Thyroid gland (tissue), 4 donors: ENCODE measurements at places on chromosomes 5 and 9. TPM values are rescaled to one million over a fixed set of nuclear protein-coding genes. Genes with fewer than 3 reads are reported as not detected.

- DNase-seq = no peak
Measured at GRCh38 chr9:5586391-5586802, 42.5 kb upstream of the RIC1 start.

- DNase-seq = peak; percentile 66
Measured at GRCh38 chr9:35954942-35955546, 2.9 kb downstream of the OR2S2 start.

The DNAI1 gene
- total RNA-seq = 0.89 TPM

The CCDC152 gene
- total RNA-seq = 1.7 TPM

GRCh38 chr9:21583628-21584377, 101.7 kb upstream of the IFNE start:
- no peak for DNase-seq

- no peak for DNase-seq
Measured at GRCh38 chr5:3186736-3187405, 408.8 kb upstream of the IRX1 start.

DNA sequence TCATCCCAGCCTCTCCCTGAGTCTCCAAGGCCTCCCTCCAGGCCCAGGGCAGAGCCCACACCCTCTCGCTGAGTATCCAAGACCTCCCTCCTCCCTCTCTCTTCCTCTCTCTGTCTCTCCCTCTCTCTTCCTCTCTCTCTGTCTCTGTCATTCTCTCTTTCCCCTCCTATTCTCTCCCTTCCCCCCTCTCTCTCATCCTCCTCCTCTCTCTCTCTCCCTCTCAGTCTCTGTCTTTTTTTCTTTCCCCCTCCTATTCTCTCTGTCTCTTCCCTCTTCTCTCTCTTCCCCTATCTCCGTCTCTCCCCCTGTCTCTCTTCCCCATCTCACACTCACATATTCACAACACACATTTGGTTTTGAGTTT, 8.1 kb downstream of the SLC6A19 start:
- no peak for DNase-seq

- no peak for DNase-seq
Measured at GRCh38 chr9:2354856-2355696, 266.5 kb upstream of the VLDLR start.

DNA sequence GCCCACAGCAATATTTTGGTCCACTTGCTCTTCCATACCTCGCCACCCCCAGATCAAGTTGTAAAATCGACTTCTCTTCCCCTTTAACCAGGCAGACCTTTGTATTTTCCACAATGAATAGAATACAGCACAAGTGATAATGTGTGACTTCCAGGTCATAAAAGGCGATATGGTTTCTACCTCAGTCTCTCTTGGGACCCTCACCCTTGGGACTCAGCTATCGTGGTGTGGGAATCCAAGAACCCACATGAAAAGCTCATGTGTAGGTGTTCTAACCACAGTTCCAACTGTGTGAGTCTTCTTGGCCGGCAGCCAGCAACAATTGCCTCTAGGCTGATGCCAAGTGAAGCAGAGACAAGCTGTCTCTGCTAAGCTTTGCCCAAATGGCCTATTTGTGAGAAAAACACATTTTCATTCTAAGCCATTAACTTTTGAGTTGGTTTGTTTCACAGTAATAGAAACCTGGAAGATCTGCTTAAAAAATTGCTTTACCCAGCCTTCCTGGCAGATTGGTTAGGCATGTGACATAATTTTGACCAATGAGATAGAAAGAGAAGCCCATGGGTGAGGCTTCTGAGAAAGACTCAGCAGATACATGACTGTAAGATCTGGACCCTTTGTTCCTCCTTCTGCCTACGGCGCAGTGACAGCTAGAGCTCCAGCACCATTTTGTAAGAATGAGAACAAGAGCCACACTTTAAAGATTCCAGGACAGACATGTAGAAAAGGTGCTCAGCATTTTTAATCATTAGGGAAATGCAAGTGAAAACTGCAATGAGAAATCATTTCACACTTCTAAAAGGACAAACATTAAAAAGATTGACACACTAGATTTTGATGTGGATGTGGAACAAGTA, 18.3 kb upstream of the MLLT3 start:
- DNase-seq = peak; percentile 97

DNA sequence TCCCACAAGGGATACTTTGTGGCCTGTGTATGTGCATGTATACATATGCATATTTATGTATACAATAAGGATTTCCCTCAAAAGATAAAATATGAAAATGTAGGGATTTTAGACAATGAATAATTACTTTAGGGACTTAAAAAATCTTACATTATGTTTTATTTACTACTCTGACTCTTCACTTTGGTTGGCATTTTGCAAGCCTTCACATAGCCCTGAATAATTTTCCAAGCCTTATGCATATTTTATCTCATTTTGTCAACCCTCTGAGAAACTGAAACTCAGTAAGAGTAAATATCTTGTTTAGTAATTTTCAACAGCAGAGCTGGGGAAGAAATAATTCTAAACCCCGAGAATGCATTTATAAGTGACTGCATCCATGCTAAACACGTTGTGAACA, 153.0 kb upstream of the SLC24A2 start:
- DNase-seq = no peak

The MEGF10 gene
- total RNA-seq = under 0.01 TPM

The AQP3 gene
- 1.0 TPM for total RNA-seq

The MARCHF11 gene
- not detected for total RNA-seq

- DNase-seq = no peak
Measured at GRCh38 chr9:5500441-5501235, 9.7 kb upstream of the PDCD1LG2 start.

- no peak for DNase-seq
Measured at GRCh38 chr9:33404788-33405362, 2.5 kb upstream of the AQP7 start.

- DNase-seq = no peak
Measured at GRCh38 chr9:96430377-96430776, 12.2 kb upstream of the ZNF367 start.

DNA sequence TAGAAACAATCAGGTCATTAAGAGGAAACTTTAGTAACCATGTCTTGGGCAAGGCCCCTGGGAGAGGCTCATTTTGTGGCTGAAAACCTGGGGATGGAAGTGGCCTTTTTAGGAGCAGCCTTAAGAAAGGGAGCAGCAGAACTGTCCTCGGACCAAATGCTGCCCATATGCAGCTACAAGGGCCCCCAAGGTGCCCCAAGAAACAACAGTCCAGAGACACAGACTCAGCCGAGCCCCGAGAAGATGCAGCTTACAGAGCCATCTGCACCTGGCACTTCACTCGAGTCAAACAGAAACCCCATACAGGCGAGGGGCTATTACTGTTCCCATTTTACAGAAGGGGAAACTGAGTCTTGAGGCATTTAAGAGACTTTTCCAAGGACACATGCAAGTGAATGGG, 58.0 kb downstream of the COL23A1 start:
- DNase-seq = no peak

- no peak for DNase-seq
Measured at GRCh38 chr9:124889006-124889405, 27.1 kb downstream of the ARPC5L start.

GRCh38 chr9:80957801-80958200, 731.5 kb downstream of the TLE1 start:
- no peak for DNase-seq

DNA sequence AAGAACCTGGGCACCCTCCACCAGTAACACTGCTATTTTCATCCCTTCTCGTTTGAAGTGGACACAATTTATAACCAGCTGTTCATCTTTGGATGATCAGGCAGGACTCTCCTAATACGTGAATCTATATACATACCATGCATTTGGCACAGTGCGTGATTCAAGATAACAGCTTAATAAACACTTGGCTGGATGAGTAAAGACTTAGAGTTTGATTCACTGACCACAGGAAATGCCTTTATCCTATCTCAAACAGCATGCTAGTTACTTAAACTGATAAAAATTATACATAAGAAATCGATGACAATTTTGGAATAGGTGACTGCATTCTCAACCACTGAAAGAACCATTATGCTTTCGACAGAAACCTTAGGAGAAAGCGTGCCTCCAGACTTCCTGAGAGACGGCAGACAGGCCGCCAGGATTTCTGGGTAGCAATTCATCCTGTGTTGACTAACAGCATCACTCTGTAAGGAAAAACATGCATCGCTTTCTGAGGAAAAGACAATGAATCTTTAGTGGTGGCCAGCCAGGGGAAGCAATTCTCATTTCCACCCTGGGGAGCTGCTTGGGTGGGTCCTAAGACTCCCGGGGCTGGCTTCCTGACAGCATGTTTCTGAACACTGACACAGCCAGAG, 9.7 kb downstream of the MRPL36 start:
- DNase-seq = no peak

- DNase-seq = peak; percentile 45
Measured at GRCh38 chr5:154520861-154521453, 42.9 kb upstream of the HAND1 start.

- no peak for DNase-seq
Measured at GRCh38 chr5:15966066-15966640, 213.4 kb downstream of the MARCHF11 start.

DNA sequence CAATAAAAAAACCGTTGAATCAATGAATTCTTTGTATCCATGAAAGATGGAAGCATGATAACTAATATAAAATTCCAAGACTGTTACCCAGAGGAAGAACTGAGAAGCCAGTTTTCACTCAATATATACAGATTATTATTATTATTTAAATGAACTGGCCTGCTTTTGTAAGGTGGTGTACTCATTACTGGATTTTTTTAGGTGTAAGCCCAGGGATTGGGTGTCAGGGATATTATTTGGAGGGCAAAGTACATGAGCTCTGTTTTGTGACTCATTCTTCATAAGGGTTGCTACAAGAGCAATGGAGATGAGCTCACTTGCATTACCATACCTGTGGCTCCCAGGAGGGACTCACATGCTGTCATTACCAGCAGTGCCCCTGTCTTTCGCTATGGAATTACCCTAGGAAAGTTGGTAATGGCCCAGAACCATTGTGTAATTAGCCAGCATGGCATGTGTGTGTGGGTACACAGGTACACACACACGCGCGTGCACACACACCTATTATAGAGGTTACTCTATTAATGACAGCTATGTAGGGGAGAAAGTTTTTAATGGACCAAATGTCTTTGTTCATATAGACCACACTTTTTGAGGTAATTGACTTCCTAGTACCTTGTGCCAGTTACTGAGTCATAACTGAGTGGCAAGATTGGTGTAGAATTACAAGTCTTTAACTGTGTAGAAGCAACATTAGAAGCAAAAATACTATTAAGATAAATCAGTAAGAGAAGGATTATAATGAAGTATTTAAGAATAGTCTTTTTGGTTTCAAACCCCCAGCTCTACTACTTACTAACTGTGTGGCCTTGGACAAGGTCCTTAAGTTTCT, 143.4 kb downstream of the GDNF start:
- no peak for DNase-seq

The ADAMTS13 gene
- 2.3 TPM for total RNA-seq

- DNase-seq = no peak
Measured at GRCh38 chr5:16457451-16457850, 8.1 kb downstream of the ZNF622 start.

GRCh38 chr5:98916540-98916939, 12.3 kb downstream of the CHD1 start:
- no peak for DNase-seq

DNA sequence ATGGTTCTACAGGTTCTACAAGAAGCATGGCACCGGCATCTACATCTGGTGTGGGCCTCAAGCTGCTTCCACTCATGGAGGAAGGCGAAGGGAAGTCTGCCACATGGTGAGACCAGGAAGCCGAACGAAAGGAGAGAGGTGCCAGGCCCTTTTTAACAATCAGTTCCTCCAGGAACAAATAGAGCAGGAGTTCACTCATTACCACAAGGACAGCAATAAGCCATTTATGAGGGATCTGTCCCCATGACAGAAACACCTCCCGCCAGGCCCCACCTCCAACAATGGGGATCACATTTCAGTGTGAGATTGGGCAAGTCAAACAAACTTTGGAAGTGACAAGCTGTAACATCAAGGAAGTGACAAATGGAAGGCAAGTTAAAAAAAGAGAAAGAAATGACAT, 95.5 kb upstream of the PTPN3 start:
- no peak for DNase-seq

GRCh38 chr5:111254613-111255012, 30.4 kb downstream of the CAMK4 start:
- DNase-seq = no peak

The RNF20 gene
- 31.5 TPM for total RNA-seq

- DNase-seq = no peak
Measured at GRCh38 chr5:175590471-175590881, 67.4 kb upstream of the HRH2 start.

The CD72 gene
- total RNA-seq = 3.0 TPM

- no peak for DNase-seq
Measured at GRCh38 chr5:169190849-169191248, 110.1 kb downstream of the SLIT3 start.

DNA sequence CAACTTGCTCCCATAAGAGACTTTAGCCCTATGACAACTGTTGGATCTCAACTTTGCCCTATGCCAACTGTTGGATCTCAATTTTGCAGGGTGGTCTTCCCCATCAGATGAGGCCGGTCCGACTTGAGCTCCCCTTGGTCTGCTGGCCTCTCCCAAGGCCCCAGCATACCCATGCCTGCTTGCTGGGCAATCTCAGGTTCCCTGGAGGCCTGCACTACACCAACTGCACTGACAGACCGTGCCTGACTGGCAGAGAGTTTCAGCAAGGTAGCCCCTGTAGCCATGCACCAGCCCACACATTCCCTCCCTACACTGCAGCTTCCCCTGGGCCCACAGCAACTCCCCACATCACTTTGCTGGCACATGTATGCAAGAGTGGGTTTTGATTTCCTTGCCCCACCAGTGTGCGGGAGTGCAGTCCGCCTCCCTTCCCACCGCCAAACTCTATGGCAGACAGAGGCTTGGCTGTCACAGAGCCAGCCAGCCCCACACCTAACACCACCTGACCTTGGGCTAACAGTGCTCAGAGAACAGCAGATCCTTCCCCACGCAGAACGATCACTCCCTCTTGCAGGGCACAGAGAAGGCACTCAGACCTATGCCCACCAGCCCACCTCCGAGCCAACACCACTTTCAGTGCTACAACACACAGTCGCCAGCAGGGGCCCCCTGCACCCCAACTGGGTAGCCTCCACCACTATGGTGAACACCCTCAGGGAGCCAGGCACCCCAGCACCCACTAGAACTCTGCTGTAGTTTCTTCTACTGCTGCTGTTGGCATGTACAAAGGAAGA, 279.9 kb upstream of the COX7C start:
- no peak for DNase-seq

GRCh38 chr5:91499943-91500531, 116.9 kb upstream of the ARRDC3 start:
- no peak for DNase-seq

The TMEM171 gene
- 22.3 TPM for total RNA-seq

The PSMB7 gene
- 84.3 TPM for total RNA-seq

DNA sequence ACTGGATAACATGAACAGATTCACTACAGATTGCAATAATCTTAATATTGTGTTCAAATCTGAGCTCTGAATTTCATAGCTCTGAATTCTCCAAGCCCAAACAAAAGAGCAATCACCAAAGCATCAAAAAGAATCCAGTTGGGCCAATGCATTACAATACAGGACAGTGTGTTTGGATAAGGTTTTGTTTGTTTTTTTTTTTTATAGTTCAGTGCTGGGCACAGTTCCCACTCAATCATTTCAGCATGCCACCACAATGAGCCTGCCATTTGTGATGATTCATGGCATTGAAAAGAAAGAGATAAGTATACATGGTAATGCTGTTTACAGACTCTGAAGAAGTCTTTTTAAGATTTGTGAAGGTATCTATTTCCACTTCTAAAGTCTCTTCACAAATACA, 1.7 kb upstream of the HTR1A start:
- DNase-seq = no peak

GRCh38 chr5:56671571-56671970, 143.8 kb upstream of the MAP3K1 start:
- DNase-seq = no peak

The FSTL4 gene
- 0.13 TPM for total RNA-seq

The TNFSF15 gene
- 3.0 TPM for total RNA-seq

GRCh38 chr5:118687100-118687499, 301.2 kb downstream of the DTWD2 start:
- DNase-seq = no peak
